ENCODE measurements at places on chromosomes 12 and 14.
A peak's percentile ranks its signal among the peaks of the same experiment; 100 is the strongest.

DNA sequence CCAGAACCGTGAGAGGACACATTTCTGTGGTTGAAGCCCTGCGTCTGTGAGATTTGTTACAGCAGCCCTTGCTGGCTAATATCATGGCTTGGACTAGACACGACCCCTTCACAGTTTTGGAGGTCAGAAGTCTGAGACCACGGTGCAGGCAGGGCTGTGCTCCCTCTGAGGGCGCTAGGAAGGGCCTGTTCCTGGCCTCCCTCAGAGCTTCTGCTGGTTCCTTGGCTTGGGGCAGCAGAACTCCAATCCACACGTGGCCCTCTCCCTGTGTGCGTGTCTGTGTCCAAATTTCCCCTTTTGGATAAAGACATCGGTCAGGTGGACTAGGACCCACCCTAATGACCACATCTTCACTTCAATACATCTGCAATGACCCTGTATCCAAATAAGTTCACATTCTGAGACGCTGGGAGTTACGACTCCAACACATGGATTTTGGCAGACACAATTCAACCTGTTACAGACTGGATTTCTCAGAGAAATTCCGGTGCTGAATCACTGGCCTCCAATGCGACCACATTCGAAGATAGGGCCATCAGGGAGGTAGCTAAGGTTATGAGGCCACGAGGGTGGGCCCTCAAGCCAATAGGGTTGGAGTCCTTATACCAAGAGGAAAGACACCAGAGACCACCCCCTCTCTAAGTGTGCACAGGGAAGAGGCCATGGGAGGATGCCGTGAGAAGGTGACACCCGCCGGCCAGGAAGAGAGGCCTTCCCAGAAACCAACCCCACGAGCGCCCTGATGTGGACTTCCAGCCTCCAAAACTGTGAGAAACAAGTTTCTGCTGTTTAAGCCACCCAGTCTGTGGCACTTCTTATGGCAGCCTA, 43.6 kb upstream of the PPP2R5C start:
- no peak for DNase-seq

DNA sequence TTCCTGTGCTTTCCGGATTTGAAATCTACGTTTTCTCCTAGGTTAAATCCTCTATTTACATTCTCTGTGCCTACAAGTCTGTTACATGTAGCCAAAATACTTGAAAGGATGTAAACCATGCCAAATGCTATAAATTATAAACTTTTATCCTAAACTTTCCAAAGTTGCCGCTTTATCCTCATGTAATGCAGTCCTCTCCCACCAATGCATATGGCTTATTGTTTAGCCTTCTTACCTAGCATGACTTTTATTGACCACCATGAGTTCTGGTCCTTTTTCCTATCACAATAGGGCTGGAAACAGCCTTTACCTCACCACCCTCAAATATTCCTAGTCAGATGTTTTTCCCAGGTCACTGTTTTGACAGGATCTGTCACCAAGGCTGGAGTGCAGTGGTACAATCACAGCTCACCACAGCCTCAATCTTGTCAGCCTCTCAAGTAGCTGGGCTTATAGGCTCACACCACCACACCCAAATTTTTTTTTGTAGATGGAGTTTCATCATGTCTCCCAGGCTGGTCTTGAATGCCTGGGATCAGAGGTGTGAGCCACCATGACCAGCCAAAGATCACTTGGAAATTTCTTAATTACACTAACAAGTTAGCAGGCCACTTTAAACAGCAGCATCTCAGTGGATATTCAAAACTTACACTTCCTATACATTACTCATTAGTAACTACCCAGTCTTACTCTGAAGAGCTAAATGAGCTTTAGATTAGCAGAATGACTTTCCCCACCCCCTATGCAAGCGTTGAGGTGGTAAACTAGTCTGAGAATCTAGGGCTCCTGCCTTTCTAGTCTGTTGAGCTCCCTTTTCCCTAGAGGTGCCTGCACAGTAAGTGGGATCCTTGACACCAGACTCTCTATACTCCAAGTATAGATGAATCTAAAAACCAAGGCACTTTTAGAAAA, 4.1 kb downstream of the TUBA1B start:
- no peak for DNase-seq

DNA sequence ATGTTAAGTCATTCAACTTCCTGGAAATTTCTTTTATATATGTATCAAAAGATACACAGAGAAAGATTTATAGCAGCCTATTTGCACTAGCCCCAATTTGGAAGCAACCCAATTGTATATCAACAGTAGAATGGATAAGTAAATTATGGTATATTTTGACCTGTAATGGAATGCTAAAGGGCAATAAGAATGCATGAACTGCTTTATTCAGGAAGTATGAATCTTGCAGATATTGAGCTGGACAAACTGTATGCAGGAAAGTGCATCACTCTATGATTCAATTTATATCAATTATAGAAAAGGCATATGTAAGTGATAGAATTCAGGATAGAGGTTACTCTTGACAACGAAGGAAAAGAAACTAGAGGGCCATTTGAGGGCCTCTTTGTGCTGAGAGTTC, 913.1 kb upstream of the FBXO33 start:
- peak; percentile 29 for DNase-seq

DNA sequence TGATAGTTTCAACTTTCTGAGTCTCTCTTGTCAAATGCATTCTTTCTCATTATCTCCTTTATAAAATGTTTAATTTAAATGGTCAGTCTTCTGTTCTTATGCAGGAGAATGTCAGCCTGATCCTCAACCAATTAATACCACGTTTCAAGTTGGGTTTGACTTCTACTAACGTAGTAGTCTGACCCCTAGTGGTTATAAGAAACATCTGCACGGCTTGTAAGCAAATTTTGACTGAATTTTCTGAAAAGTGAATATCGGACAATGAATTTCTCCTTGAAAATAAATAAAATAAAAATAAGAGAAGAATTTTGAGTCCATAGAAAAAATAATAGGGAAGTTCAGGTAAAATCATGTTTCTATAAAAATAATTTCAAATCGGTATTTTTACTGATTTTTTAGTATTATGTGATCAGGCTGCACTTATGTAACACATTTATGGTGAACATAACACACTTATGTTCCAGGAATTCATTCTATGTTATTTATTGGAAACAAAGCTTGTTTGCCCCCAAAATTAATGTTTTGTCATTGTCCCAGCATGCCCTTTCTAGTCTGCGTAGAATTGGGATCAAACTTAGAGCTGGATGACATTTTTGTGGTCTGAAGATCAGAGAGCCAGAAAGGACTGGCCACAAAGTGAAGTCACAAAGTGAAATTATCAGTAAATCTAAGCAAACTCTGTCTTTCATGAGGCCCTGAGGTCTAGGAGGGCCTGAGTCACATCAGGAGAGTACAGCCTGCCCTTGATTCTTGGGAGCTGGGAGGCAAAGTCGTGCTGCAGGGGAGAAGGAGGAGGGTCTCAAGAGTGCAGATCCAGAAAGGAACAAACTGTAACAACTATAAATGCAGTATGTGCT, 101.2 kb upstream of the STXBP6 start:
- peak; percentile 21 for DNase-seq

DNA sequence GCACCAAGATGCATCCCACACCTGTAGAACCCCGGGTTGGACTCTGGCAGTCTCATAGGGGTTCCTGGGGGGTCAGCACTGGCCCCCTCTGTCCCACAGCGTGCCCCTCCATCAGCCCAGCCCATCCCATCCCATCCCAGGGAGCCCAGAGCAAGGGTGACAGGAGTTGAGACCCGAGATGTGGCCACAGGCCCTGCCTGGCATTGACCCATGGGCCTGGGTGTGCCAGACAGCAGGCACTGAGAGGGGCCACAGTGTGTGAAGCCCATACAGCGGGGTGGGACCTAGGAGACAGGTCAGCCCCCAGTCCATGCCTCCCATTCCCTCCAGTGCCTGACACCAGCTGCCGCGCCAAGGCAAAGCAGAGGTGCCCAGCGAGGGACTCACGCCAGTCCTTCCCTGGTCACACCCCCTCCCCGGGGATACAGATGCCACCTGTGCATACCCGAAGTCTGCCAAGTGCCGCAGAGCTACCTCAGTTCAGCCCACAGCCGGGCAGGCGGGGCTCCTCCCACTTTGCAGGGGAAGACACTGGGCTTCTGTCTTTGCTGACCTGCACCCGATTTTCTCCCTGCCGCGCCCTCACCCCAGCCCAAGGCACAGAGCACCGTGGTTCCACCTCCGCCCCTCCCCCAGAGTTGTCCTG, 50.4 kb downstream of the CYP46A1 start:
- no peak for DNase-seq

- no peak for DNase-seq
Observed at GRCh38 chr12:132100306-132101065, 43.6 kb downstream of the DDX51 start.
